Naive thymus-derived CD8-positive, alpha-beta T cell (primary cell): ENCODE measurements at places on chromosomes 3 and 15. TPM values are rescaled to one million over a fixed set of nuclear protein-coding genes. Genes with fewer than 3 reads are reported as not detected.

The KIF15 gene
- total RNA-seq = 0.57 TPM

The XCR1 gene
- total RNA-seq = not detected

The WDR76 gene
- total RNA-seq = 12.3 TPM

The PLSCR4 gene
- total RNA-seq = not detected

GRCh38 chr15:88323468-88323867 lies 66.9 kb upstream of the NTRK3 start:
- H3K4me1 ChIP-seq = no peaks in the 10 kb centered on the region
- H3K27me3 ChIP-seq = peaks cover 12% of the 10 kb centered on the region
- no peak for DNase-seq
- no peak overlapping the region for H3K27ac ChIP-seq
- H3K36me3 ChIP-seq = no peaks in the 10 kb centered on the region

- H3K27me3 ChIP-seq = no peaks in the 10 kb centered on the region
- no peak overlapping the region for H3K27ac ChIP-seq
- DNase-seq = no peak
- no peaks in the 10 kb centered on the region for H3K36me3 ChIP-seq
Observed at GRCh38 chr3:196772897-196773296, 33.2 kb downstream of the PAK2 start.

DNA sequence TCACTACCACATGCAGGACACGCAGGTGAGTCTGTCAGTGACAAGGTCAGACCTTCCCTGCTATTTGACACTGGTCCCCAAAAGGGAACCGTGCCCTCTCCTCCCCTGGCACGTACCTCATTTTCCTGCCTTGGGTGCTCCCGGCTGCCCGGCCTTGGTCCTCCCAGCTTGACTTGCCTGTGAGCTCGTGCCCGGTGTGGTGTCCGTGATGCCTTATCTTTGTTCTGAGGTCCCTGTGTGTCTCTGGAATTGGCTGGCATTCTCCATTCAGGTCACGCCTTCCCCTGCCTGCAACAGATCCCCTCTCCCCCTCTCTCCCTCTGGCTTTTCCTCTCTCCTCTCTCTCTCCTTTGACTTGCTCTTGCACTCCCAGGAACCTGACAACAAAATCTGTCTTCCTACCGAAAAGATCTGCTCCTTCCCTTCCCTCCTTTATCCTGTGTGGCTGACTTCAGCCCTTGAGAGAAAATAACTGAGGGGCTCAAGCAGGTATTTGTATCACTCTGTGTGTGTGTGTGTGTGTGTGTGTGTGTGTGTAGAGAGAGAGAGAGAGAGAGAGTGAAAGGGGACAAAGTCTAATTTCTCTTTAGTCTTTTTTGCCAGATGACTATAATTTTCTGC lies at the start of gene MASP1:
MASP1 (minus strand) TSS at position 226 of the 621 bp plus-strand sequence; CDS start at position 121, 105 bp downstream.
- no peak within 1 kb of the TSS for H3K27ac ChIP-seq
- no peaks in the 10 kb centered on the region for H3K36me3 ChIP-seq
- no peak within 1 kb of the TSS for H3K4me3 ChIP-seq
- peaks cover 22% of the 10 kb centered on the region for H3K27me3 ChIP-seq
- no peak for DNase-seq

DNA sequence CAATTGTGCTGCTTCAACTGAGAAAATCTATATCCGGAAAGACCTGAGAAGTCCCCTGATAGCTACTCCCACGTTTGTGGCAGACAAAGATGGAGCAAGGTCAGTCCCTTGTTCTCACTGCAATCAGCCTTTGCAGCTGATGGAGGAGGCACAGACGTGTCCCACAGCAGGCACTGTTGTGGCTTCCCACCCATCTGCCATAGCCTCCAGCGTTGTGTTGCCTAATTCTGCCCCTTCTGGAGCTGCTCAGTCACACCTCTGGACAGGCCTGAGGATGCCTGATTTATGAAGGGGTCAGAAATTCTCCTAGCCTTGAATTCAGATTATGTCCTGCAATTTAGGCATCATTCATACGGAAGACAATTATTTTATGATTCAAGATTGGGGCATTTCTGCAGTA lies 41.9 kb downstream of the MRPS25 start:
- H3K36me3 ChIP-seq = peaks cover 4% of the 10 kb centered on the region
